H7 (cell line): ENCODE measurements at places on chromosomes 7 and 10. TPM values are rescaled to one million over a fixed set of nuclear protein-coding genes. Genes with fewer than 3 reads are reported as not detected.

UNC5B gene
- 34.7 and 40.2 TPM in 2 replicates for total RNA-seq

TMEM254 gene
- total RNA-seq: 18.4 TPM in 2 replicates

ERLIN1 gene
- total RNA-seq: 21.9 and 35.8 TPM in 2 replicates

SLC29A3 gene
- total RNA-seq: 5.2 and 6.9 TPM in 2 replicates

MYPN gene
- total RNA-seq: 0.04 TPM in 1 of 2 replicates, not detected in the other

CFAP70 gene
- total RNA-seq: 0.15 and 0.45 TPM in 2 replicates

PLCE1 gene
- total RNA-seq: 0.52 and 0.69 TPM in 2 replicates

MYO1G gene
- total RNA-seq: not detected in 2 replicates
